ENCODE measurements at places on chromosomes 2 and 18.

DNA sequence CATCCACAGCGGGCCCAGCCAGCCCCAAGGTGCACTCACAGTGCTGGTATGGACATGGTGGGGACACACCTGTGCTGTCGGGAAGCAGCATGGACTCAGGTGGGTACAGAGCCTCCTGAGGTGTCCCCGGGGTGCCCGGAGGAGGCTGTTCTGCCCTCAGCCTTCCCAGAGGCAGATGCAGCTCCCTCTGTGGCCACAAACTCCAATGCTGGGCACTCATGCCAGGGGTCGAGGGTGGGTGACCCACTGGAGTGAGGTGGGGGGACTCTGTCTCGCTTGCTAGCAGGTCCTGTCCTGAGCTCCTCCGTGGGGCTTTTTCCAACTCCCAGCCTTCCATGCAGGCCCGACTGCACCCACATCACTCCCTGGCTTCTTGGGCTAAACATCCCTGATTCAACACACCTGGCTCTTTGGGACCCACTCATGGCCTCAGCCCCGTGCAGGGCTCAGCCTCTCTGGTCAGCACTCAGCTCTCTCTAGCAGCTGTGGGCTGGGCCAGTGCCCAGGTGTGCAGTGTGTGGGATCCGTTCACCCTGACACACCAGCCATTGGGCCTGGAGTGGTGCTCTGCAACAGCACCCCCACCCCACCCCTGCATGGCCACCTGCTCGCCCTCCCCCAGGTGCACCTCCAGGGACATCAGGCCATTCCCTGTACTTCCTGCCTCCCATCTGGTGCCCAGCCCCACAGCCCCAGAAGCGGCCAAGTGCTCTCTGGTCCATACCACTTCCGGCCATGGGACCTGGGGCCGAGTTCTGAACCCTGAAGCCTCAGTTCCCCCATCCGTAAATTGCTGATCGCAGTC lies 16.0 kb downstream of the RAMP1 start:
- DNase-seq, result no peak

DNA sequence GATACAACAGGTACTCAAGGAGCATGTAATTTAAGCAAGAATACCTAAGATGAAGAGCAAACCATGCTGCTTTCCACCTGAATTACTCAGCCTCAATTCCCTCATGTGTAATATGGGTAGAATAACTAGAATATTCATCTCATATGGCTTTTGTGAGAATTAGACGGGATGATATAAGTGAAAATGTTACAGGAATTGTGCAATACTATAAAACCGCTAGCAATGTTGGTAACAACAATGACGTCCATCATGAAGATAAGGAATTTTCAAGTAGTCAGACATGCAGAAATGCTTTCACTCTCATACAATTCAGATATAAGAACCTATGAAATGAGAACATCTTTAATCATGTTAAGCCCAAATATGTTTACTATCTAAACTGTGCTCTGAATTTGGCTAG lies 2106.6 kb upstream of the CELF4 start:
- no peak for DNase-seq

DNA sequence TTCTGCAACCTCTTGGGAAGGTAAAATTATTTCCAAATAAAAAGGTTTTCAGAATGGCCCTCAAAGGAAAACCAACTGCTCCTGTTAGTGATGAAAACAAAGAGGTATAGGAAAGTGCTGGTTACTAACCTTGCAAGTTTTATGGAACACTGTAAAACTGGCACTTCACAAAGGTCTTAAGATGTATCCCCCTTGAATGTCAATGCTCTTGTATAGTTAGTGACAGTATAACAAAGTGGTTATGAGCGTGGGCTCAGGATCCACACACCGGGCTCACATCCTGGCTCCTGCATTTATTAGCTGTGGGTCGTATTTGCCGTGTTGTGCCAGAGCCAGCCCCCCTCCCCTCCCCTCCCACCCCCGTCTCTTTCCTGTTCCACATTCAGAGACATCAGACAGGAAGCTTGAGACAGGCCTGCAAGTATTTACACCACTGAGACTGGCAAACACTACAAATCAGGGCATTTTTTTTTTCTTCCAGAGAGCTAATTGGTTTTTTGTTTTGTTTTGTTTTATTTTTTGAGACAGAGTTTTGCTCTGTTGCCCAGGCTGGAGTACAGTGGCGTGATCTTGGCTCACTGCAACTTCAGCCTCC lies 9.2 kb upstream of the DNPEP start:
- no peak for DNase-seq

- DNase-seq, result no peak
Measured at GRCh38 chr18:11955239-11956029, 25.9 kb upstream of the IMPA2 start.

DNA sequence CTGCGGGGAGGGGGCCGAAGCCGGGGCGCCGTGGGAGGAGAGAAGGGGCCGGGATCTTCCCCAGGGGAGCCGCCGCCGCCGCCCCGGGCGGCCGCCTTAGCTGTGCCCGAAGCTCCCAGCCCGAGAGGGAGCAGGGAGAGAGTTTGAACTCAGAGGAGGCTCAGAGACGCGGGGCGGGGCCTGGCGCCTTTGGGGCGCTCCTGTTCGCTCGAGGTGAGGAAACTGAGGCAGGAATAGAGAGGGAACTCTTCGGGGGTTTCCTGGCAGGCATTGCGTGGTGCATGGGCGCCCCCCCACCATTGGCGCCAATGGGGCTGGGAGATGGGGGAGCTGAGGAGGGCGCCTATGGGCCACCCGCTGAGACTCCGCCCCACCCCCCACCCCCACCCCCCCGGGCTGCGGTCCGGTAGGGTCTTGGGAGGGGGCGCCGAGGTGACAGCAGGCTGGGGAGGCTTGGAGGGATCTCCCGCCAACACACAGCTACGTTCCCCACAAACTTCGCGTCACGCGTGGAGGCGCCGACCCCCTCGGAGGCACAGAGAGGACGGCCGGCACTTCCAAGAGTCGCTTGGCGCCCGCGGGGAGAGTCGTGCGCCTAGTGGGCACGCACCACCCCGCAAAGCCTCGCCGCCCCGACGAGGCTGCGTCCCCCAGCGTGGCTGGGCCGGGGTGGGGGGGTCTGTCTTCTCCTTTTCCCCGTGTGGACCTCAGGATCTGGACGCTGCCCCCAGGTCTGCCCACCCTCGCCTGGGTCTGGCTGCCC lies 680 bp downstream of the CTDSP1 start:
- DNase-seq, result no peak

GRCh38 chr2:21519821-21520220 lies 396.1 kb downstream of the TDRD15 start:
- no peak for DNase-seq

DNA sequence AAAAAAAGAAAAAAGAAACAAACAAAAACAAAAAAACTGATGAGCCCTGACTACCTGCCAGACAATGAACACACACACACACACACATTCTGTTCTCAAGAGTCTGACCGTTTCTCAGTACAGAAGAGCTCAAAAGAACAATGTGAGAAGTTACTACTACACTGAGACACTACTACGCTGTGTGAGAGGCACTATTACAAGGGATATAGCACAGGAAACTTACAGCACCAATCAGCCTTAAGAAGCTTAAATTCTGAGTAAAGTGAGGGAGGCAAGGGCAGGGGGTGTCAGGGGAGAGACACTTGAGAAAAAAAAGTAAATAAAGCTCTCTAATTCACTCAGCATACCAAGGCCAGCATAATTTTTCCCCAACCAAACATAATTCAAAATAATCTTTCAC lies 32.5 kb downstream of the WDR33 start:
- DNase-seq, result no peak

GRCh38 chr2:152490686-152491455 lies 155.9 kb downstream of the FMNL2 start:
- DNase-seq, result no peak

DNA sequence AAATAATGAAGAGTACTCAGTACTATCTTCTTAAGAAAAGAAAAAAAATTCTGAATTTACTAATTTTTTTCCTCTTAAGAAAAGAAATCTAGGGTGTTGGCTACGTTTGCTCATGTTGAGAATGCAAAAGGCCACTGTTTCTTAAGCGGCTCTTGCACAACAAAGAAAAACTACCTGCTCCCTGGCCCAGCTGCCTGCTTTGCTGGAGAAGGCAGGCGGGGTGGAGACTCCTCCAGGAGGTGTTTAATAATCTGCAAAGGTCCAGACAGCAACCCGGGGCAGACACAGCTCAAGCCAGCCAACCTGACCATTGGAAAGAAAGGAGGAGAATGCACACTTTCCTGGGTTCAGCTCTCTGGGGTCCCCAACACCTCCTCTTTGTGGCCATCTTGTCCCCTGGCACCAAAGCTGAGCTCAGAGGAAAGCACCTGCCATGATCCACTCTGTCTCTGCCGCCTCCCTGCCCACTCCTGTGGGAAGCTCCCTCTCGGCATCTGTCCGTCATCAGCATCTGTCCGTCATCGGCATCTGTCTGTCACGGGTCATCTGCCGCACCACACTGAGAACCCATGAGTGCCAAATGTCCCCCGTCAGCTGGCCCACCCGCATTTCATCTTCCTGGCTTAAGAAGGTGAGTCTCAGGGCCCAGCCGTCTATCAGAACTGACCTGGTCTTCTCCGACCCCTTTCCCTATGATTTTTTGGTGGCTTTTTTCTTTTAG lies 11.9 kb downstream of the ZNF516 start:
- no peak for DNase-seq

DNA sequence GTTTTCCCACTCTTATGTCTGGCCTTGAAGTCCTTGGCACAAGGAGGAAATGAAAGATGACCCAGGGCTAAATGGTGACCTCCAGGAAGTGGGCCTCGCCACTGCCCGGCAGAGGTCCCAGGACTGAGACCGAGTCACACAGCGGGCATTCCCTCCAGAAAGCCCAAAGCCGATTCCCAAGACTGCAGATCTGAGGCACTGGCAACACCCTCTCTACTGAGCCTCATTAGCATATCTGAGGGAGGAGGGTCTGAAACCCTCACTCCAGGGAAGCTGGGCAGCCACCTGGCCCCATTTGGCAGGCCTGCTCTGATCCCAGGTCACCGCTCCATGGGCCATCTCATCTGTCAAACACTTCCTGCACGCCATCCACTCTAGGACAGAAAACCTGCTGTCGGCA lies 29.1 kb downstream of the FAM178B start:
- peak; percentile 58 for DNase-seq

DNA sequence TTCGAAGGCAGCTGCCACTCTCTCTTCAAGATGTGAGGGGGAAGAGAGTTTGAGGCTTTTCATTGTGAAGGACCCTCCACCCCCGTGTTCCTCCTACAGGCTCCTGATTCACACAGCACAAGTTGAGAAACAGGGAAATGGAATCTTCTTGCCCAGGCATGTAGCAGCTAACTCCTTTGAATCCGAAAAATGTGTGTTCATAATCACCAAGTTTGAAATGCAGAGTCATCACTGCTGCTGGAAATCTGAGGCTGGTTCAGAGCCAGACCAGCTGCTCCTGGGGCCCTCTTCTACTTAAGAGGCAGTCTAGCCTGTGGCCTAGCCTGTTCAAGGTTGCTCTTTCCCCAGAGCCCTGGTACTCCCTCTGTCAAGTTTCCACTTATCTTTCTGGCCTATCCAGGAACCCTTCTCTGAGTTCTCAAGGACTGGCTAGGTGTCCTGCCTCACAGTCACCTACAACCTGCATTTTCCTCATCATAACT lies 166.4 kb downstream of the TMEM247 start:
- no peak for DNase-seq

- no peak for DNase-seq
Measured at GRCh38 chr2:163734401-163734800, 1.4 kb downstream of the FIGN start.

GRCh38 chr2:220296174-220296573 lies 668.7 kb downstream of the SLC4A3 start:
- DNase-seq, result no peak

DNA sequence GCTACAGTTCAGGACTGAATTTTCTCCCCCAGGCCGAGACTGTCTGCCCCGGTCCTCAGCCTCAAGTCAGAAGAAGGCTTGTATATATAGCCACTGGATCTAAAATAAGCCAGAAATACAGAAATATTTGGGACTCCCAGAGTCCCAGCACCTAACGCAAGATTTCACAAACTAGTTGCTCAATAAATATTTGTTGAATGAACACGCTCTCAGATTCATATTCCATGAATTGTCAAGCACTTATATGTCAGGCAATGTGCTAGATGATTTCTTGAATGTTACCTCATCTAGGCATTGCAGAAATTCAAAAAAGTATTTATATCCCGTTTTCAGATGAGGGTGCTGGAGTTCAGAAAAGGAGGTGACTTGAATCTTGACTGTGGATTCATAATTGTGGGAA lies 163.7 kb upstream of the KLHL29 start:
- DNase-seq, result no peak

- no peak for DNase-seq
Measured at GRCh38 chr2:161972866-161973265, 101.1 kb downstream of the DPP4 start.

GRCh38 chr2:200471324-200471848 lies 38.5 kb downstream of the KCTD18 start:
- no peak for DNase-seq

GRCh38 chr2:233085839-233086150 lies 25.7 kb downstream of the INPP5D start:
- no peak for DNase-seq

- no peak for DNase-seq
Measured at GRCh38 chr2:8506746-8507145, 175.1 kb upstream of the ID2 start.
